ENCODE measurements at places on chromosomes 16 and 17.

DNA sequence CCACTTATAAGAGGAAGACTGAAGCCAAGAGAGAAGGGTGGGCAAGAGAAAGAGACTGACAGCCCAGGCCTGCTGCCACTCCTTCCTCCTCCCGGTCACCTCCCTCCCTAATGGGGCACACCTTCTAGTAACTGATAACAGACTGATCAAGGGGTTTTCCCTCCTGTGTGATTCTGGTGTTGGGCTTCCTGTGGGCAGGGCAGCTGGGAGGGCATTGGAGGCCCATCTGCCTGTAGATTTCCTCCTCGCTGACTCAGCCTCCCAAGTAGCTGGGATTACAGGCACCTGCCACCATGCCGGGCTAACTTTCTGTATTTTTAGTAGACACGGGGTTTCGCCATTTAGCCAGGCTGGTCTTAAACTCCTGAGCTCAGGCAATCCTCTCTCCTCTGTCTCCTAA is 16.2 kb downstream of the CA4 start:
- no peak for DNase-seq

DNA sequence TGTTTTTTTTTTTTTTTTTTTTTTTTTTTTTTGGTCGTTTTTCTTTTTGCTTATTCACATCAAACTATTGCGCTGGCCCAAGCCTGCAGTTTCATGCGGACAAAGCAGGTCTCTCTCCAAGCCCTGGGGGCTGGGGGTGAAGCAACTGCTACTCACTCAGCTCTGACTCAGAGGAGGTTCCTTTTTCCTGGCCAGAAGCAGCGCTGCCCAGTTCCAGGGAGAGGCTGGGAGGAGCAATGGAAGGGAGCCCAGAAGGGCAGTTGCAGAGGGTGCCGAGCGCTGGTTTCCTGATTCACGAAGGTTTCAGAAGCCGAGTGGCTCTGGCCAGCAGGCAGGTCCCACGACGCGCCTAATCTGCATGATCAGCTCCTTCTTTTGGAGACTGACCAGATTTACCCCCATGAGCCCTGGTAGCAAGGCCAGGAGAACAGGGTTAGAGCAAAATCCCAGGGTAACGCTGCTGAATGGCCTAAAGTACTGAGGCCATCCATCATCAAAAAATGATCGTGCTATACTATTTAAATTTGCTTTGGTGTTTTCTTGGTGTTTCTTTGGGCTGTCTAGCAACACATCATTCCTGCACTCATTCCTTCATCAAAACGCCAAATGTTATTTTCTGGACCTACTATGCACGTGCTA is 144.7 kb upstream of the SOX9 start:
- no peak for DNase-seq

GRCh38 chr16:48546774-48547173 is 63.2 kb downstream of the N4BP1 start:
- DNase-seq, result no peak

GRCh38 chr16:69302301-69302700 is 8.8 kb upstream of the VPS4A start:
- no peak for DNase-seq

- no peak for DNase-seq
Measured at GRCh38 chr17:58184308-58184985, 8.1 kb upstream of the EPX start.

- no peak for DNase-seq
Measured at GRCh38 chr17:16259926-16260325, 42.9 kb downstream of the PIGL start.

DNA sequence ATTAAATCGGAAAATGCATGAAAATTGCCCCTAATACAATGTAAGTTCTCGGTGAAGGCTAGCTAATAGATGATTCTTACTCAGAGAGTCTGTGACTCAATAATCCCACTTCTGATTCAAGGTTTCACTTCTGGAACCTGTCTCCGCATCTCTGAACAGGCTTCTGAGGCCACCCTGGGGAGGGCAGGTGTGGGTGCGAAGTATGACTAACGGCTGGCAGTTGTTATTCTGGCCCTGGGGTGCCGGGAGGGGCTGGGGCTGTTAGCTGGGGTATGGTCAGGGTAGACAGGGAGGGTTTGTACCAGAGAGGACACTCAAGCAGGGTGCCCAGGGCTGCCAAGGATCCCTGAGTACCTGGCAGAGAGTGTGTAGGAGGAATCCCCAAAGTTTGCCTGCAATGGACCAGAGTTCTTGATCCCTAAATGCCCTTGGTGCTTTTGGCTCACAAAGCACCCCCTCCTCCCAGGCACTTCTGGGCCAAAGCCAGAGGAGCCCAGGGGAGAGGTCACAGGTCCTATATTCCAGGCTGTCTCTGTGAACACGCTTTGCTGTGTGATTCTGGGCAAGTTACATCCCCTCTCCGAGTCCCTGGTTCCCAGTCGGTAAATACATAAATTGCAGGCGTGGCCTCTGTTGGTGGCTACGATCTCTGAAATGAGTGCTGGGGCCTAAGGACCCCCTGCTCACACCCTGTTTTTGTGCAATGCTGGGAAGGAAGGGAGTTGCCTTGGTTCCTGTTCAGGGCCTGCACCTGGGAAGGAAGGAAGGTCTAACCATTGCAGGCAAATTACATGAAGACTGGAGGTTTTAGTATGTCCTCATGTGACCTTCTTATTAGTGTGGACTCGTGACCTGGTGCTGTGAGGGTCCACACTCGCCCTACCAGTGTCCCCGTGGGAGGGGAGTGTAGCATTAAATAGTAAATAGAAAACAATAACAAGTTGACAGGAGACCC is 49.9 kb upstream of the CPNE2 start:
- no peak for DNase-seq

DNA sequence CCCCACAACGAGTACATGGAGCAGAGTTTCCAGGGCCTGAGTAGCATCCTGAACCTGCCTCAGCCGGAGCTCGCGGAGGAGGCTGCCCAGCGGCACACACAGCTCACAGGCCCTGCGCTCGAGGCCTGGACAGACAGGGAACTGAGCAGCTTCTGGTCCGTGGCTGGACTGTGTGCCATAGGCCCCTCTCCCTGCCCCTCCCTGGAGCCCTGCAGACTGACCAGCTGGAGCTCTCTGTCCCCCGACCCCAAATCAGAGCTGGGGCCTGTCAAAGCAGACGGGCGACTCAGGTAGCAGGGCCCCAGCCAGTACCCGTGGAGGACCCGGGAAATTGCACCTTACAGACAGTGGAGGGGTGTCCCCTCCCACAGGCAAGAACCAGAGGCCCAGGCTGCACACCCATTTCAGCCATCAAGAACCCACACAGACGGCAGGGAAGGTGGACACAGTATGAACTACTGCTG is 13.0 kb downstream of the MRPL27 start:
- no peak for DNase-seq

- no peak for DNase-seq
Measured at GRCh38 chr16:75096656-75097055, 19.9 kb downstream of the LDHD start.

- DNase-seq, result no peak
Measured at GRCh38 chr17:38751144-38751807, 1.3 kb upstream of the PSMB3 start.

- DNase-seq, result no peak
Measured at GRCh38 chr17:79414063-79414792, 196.6 kb downstream of the RBFOX3 start.

- no peak for DNase-seq
Measured at GRCh38 chr17:27889711-27890251, 3.4 kb downstream of the LYRM9 start.

DNA sequence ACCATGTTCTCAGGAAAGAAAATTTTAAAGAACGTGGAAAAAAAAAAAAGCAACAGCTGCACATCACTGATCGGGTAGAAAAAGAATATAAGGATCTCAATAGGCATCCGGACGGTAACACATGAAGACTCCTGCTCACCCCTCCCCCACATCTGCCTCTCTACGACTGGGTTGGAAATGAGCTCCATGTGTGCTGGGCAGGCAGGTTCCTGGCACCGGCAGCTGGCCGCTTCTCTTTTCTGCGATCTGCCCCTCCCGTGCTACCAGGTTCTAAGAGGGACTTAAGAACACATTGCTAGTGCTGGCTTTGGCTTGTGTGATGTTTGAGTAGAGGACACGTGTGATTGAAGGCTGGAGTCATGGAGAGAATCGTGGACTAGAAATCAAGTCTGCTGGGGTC is 115.5 kb downstream of the AATF start:
- DNase-seq, result no peak

GRCh38 chr16:49350265-49351095 is 23.1 kb upstream of the C16orf78 start:
- no peak for DNase-seq

GRCh38 chr16:49867796-49868668 is 12.1 kb upstream of the ZNF423 start:
- DNase-seq, result no peak

DNA sequence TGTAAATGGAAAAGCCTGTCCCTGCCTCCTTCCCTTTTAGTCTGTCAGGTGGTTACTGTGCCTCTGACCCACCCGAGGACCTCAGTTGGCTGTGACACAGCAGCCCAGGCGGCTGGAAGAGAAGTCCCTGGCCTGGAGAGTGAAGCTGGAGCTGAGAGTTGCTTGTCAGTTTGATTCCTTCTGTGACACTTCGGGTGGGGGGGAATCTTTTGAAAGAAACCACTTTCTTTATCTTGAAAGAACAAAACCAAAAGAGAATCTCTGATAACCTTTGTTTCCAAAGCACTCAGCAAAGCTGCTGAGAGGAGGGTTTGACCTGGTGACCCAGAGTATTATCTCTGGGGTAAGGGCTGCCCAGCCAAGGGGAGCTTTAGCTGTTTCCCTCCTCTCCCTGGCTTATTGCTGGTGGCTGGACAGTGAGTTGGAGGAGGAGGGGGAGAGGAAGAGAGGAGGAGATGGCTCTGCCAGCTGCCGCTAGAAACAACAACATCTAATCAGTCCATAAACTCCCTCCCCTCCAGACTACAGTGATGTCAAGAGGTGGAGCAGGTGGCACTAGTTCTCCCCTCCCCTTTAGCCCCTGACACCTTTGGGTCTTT is 34.0 kb downstream of the YPEL2 start:
- no peak for DNase-seq
